ENCODE measurements at places on chromosomes 6 and 20. TPM values are rescaled to one million over a fixed set of nuclear protein-coding genes. Genes with fewer than 3 reads are reported as not detected.

CTCFL gene
- not detected for total RNA-seq

C6orf132 gene
- total RNA-seq, result not detected

ZNF133 gene
- total RNA-seq, result 10.9 TPM

TRIM15 gene
- total RNA-seq, result not detected

CALHM5 gene
- total RNA-seq, result not detected

CLPSL1 gene
- not detected for total RNA-seq

SIRPD gene
- total RNA-seq, result 0.24 TPM

THBD gene
- total RNA-seq, result 7.7 TPM

TRIM31 gene
- not detected for total RNA-seq

ZNF335 gene
- total RNA-seq, result 95.2 TPM

KCNK17 gene
- not detected for total RNA-seq

ELOVL4 gene
- 0.35 TPM for total RNA-seq

LINC00237 gene
- not detected for total RNA-seq

PGC gene
- total RNA-seq, result not detected

STK38 gene
- total RNA-seq, result 181 TPM
